Calu3 (cell line): ENCODE measurements at places on chromosomes 3 and 15. TPM values are rescaled to one million over a fixed set of nuclear protein-coding genes. Genes with fewer than 3 reads are reported as not detected.

GRCh38 chr15:83285979-83286553 lies 1.6 kb upstream of the BNC1 start:
- no peak for DNase-seq

DNA sequence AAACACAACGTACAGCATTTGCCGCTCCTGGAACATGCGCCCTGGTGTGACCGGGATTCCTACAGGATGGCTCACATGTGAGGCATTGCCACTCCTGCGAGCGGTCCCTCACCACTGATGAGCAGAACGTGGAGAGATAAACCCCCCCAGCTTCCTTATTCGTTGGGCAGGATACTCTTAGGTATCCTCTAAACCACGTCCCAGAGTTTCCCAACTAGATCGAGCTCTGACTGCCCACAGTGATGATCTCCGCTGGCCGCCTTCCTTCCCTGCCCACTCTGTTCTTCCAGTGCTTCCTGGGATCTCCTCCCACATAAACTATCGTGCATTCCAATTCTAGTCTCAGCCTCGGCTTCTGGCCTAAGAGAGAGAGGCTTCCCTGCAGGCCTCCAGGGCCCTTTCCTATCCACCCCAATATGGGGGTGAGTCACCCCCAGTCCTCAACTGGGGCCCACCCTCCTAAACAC lies 91.8 kb downstream of the TOP2B start:
- no peak for DNase-seq

DNA sequence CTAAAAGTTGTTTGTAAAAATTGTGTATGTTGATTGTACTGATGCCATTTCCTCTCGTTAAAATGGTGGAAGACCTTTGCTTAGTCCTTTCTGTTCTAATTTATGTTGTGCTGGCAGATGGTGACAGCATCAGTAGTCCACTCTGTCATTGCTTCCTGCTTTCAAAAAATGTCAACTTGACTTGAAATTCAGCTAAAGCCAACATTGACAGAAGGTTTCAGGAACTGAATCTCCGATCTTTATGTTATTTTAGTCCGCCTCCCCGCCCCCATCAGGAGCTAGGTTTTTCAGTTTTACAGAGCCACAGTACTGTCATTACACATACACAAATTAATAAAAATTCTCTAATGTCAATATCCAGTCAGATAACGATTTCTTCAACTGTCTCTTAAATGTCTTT lies 1.5 kb downstream of the CEP63 start:
- no peak for DNase-seq

DNA sequence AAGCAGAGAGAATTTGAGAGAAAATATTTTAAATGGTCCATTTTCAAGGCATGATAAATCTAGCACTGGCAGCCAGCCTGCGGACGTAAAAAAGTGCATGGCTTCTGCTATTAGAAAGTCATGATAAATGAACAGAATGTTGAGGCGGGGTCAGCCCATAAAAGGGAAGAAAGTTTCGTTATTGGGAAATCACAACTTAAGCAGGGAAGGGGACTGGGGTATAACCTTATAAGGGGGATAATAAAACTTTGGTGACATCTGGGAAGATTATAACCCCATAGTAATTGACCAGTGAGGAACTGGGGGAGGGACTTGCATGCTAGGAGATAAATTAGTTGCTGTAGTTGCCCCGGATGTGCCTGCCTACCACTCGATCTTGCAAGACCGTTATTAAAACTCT lies 88.4 kb upstream of the PLSCR4 start:
- no peak for DNase-seq

DNA sequence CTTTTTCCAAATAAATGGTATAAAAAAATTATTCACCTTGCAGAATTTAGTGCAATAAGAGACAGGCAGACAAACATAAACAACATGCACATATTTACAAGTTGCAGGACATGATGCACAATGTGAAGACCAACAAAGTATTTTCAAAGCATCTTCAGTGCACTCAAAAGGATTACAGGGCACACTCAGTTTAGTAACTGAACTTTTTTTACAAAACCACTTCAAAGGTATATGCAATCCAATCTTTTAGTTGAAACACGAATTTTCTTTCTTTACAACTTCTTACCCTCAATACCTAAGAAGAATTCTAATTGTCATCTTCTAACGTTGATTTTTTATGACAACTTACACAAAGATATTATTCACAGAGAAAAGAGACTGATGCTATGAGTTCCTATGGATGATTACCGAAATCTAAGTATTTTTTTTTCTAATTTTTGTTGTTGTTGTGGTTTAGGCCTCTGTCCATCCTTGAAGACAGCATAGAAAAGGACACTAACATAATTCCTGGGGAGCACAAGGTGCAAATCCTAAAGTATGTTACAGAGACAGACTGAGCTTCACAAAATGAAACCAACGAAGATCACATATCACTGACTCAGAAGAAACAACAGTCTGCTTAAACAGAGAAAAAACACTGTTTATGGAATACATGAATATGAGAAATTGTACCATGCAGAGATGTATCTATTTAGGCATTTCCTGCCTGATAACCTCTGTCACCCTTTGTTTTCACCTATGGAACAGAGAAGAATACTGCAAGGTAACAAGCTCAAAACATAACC lies 50.3 kb downstream of the ZMAT3 start:
- no peak for DNase-seq

- no peak for DNase-seq
These were observed 1.0 kb downstream of the LRRC3B start for GRCh38 chr3:26623419-26624208.

- DNase-seq: peak; percentile 5
These were observed 390.7 kb downstream of the EFHB start for GRCh38 chr3:19543212-19543841.

GRCh38 chr3:38331257-38332022 lies 15.1 kb upstream of the XYLB start:
- DNase-seq: no peak

DNA sequence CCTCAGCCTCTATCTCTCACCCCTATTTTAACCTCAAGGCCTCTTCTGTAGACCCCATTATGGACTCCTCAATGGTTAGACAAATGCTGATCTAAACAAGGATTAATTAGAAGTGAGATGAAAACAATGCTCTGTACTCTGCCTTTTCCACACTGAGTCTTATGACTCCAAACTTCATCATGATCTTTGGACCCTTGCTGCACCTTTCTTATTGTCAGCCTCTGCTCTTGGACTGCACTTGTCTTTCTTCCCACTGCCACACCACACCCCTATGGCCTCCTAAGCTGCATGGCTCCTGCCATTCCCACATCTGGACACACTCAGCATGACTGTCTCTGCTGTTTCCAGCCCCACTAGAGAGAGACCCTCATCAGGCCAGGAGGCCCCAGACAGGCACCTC lies 348.2 kb downstream of the RORA start:
- no peak for DNase-seq

DNA sequence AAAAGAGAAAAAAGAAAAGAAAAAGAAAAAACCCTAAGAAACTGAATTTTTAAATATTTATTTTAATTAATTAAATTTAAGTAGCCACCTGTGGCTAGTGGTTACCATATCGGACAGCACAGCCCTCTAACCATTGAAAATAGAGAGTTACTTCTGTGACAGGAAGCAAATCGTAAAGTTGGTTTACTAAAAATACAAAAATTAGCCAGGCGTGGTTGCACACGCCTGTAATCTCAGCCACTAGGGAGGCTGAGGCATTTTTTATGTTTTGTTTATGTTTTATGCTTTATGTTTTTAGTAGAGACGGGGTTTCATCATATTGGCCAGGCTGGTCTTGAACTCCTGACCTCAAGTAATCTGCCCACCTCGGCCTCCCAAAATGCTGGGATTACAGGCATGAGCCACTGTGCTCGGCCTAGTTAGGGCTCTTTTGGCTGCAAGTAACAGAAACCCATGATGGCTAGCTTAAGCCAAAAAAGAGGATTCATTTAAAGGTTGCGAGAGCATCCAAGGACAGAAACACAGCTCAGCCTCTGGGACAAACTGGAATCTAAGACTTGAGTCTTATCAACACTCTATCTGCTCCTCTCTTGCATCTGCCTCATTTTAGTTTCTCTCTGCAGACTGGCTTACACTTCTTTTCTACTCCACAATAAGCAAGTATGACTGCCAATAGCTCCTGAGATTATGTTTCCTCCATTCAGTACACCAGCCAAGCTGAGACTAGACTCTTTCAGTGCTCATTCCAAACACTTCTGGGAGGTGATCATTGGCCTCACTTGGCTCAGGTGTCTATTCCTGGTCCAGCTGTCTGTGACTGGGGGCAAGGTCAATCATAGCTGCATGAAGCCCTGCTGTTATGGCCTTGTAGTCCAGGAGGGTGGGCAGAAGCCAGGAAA lies 6.8 kb upstream of the SKIL start:
- no peak for DNase-seq

DNA sequence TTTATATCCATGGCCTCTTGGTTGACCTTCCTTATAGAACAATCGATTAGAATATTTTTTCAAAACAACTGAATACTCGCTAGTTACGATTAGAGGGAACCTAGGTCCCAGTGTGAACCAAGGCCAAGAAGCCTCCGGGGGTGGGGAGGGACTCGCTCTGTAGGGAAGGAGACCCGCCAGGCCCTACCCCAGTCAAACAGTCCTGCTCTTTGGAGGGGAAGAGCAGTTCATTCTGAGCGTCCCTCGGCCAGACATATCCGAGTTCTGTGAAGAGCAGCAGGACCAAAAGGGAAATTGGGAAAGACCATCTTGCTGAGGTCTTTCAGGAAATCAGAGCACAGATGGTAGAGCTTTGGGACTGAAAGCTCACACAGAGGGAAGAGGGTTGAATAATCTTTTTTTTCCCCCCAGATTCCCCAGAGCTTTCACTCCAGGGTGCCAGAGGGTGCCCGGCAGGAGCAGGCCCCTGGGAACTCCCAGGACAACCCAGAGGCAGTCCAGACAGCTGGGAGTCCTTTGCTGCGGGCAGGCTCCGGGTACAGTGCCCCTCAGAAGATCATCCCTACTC lies 137.2 kb upstream of the HES1 start:
- no peak for DNase-seq

Gene CHRM5
- total RNA-seq: not detected in 2 replicates

Gene RAB27A
- 25.1 and 28.9 TPM in 2 replicates for total RNA-seq

GRCh38 chr3:128352326-128352725 lies 114.4 kb downstream of the DNAJB8 start:
- DNase-seq: no peak

Gene COL6A5
- total RNA-seq: not detected in 2 replicates

GRCh38 chr15:100829457-100829856 lies 50.2 kb upstream of the ALDH1A3 start:
- DNase-seq: no peak

DNA sequence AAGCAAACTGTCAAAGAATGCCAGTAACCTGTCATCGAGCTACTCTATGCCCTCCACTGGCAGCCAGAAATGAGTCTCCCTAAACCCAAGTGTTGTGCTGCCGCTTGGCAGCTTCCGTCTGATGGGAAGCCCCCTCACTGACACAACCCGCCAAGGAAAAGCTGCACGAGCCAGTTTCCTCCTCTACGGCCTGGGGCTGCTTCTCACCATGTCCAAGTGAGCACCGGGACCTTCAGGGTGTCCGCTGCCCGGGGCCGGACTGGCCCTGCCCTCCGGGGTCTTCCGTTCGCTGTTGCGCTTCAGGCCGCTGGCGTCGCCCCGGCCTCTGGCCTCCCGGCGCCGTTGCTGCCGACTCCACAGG lies 490 bp downstream of the TOMM70 start:
- DNase-seq: peak; percentile 25

- DNase-seq: no peak
These were observed 337.0 kb downstream of the KCNH8 start for GRCh38 chr3:19485267-19485666.

DNA sequence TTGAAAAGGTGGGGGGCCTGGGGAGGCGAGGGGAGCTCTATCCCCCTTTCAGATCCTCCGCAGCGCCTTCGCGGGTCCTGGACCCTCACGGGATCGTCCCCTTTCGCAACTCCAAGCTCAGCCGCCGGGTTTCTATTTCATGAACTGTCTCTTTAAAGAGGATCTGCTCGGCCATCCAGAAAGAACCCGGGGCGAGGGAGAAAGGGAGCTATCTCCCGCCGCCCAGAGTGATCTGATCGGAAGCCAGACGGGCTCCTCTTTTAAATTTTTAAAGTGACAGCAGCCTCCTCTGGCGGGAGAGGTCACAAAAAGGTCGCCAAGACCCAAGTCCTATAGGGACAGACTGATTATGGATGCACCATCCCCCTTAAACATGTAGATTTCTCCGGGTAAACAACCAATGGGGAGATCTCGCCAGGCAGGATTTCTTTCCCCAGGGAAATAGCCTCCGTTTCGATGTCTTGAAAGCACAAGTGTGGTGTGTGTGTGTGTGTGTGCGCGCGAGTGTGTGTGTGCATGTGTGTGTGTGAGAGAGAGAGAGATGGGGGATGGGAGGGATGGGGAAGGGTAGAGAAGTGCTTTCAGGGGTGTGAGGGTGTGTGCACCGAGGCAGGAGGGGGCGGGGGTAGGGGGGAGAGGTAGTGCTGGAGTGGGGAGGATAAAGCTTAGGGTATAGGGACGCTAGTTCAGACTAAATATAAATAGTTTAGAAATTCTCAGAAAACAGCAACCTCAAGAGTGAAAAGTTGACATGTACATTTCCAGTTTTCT lies 516.1 kb downstream of the MECOM start:
- DNase-seq: peak; percentile 76

DNA sequence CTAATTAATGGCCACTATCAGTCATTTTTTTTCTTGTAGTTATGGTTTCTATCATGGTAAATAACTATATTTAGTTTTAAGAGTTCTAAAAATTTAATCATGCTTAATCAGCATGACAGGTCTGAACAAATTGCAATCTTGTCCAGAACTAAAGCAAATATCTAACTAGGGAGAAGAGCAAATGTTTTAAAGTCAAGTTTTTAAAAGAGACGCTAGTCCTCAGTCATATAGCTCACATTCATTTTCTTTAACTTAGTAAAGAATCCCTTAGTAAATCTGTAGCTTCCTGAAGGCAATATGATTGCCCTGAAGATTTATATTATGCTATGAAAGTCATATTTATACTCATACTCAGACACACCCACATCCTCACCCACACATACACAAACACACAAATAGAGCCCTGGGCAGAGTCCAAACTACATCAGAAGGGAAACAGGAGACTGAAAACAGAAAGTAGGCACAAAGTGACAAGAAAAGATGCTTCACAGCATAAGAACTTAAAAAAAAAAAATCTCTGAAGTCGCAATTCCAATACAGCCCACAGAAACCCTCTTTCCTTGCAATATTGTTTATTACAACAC lies 1149.1 kb downstream of the SI start:
- DNase-seq: no peak

Gene PLA1A
- total RNA-seq: 0.81 and 0.99 TPM in 2 replicates

Gene VIPR1
- total RNA-seq: 16.6 and 19.2 TPM in 2 replicates

DNA sequence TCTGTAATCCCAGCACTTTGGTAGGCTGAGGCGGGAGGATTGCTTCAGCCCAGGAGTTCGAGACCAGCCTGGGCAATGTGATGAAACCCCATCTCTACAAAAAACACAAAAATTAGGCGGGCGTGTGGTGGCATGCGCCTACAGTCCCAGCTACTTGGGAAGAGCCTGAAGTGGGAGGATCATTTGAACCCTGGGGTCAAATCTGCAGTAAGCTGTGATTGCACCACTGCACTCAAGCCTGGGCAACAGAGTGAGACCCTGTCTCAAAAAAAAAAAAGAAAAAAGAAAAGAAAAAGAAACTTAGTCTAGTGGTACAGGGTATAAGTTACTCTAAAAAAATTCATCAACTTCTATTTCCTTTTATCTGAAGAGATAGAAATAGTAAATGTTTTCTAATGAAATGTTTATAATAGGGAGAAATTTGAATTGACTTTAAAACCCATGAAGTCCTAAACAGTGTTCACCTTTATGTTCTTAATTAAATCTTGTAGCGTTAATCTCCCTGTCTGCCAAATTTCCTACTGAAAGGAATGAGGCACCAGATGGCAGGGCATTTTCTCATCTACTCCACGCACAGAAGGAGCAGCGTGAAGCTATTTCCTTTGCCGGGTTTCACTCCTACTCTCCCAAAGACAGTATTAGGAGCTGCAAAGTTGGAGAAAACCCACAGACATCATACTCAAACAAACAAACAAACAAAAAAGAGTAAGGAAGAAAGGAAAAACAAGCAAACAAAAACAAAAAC lies 1.9 kb downstream of the PCLAF start:
- DNase-seq: no peak
